ENCODE measurements at places on chromosomes 2 and 18.

DNA sequence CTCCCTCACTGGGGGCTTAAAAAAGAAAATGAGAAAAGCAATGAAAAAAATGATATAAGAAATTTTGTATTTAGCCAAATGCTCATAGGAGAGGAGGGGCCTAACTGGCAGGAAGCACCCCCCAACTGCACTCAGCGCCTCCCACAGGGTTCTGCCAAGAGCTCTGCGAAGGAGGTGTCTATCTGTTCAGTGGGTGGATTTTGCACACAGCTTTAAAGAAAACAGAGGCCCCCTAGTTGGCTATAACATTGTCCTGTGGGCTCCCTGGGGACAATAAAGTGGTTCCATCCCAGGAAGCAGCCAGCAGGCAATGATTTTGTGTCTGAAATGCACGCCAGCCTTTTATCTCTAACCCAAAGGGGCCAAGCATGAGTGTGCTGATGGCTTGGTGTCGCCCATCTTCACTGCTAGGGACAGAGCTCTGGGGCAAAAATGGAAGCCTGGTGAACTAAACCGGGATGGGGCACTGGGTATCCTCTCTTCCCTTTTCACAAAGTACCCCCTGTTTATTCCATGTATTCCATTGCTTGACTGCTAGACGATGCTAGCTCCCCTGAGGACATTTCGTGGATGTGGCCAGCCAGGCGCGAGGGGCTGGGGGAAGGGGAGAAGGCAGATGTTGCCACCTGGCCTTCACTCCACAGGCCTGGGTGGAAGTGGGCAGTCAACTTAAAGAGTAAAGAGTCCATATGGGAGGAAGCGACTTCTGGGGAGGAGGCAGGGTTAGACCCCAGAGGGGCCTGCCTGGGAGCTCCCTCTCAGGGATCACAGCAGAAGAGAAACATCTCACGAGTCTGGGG is 205.7 kb downstream of the CYP26B1 start:
- DNase-seq: no peak

DNA sequence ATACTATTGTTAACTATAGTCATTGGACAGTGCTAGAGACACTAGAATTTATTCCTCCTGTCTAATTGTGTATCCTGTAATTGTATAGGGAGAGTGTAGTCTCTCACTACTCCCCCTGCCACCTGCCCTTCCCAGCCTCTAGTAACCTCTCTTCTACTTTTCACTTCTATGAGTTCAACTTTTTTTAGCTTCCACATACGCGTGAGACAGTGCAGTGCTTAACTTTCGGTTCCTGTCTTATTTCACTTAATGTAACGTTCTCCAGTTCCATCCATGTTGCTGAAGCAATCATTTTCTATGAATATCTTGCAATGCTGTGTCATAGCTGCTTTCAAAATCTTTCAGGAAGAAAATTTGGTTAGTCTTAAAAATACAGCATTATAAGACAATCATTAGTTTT is 22.8 kb upstream of the RUFY4 start:
- no peak for DNase-seq

GRCh38 chr2:236608188-236608525 is 38.5 kb downstream of the ACKR3 start:
- DNase-seq: no peak

DNA sequence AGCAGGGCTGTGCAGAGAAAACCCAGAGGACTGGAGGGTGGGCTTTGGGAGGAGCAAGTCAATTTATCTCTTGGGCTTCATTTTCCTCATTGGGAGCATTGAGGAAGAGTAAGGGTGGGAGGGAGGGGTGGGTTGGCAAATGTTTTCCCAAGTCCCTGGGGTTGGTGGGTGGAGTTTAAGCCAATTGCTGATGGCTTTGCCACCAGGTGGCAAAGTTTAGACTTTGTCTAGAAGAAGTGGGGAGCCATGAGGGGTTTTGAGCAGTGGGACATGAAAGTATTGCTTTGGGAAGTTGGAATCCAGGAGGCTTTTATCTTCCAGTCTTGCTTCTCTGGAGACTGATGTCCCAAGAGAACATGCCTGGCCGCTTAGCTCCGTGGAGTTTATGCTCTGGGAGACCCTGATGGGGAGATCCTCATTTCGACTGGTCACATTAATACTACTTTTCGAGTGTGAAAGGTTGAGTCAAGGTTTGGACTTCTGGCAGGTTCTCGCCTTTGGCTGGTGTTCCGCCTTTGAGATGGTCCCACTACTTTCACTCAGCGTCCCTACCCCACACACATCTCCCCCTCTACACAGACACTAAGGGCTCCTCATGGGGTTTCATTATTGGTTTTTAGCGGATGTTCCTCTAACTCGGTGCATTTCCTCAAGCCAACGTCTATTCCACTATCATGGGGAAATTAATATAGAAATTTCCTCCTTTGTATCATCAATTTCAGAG is 126.7 kb downstream of the PRKCE start:
- DNase-seq: no peak

DNA sequence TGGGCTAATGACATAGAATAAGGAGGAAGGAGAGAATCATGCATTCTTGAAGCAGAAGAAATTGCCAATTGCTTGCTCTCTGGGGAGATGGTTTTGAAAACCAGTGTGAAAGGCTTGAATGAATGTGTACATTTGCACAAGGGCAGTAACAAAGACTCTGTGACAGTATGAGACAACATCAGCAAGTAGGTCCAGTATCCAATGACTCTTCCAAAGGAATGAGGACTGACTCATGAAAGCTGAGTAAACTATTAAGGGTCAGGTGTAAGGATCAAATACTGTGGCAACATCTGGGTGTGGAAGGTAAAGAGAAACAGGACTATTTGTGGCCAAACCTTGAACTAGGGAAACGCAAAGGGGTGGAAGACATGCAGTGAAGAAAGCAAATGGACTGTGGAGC is 886.0 kb upstream of the CHAC2 start:
- no peak for DNase-seq

DNA sequence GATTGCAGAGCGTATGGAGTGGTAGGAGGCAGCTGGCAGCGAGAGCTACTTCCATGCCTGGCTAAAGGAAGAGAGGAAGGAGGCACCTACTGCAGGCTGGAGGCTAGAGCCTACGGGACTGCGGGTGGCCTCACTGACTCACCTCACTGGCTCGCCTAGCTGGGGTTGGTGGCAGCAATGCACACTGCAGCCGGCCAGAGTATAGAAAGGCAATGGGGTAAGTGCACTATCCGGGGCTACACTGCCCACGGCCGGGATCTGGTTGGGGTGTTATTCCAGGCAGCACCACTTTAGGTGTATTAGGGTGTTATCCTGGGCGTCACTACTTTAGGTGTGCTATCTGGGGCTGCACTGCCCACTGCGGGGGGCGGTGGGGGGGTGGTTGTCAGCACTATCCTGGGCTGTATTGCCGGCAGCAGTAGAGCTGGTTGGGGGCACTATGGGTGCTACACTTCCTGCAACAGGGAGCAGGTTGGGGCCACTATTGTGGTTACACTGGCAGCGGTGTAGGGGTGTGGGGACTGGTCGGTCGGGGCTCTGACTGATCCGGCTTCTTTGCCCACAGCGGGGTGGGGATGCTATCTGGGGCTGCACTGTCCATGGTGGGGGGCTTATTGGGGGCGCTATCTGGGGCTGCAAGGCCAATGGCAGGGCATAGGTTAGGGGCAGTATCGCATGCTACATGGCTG is 33.3 kb upstream of the ANKRD62 start:
- DNase-seq: no peak

DNA sequence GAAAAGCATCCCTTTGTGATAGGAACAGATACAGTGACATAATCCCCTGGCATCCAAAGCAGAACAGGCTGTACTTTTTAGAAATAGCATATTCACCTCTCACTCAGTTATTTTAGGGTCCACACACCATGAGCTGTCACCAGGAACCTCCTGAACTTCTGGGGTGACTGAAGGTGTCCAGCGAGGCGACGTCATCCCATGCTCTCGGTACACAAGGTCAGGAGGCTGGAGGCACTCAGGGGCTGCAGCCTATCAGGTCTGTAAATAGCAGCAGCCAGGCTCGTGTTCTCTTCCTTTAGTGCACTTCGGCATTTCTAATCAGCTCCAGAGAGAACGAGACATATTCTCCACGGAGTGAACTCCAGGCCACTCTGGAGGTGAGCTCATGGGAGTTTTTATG is 98.3 kb downstream of the GATA6 start:
- no peak for DNase-seq

GRCh38 chr2:174330945-174331594 is 3.7 kb upstream of the SP9 start:
- no peak for DNase-seq

DNA sequence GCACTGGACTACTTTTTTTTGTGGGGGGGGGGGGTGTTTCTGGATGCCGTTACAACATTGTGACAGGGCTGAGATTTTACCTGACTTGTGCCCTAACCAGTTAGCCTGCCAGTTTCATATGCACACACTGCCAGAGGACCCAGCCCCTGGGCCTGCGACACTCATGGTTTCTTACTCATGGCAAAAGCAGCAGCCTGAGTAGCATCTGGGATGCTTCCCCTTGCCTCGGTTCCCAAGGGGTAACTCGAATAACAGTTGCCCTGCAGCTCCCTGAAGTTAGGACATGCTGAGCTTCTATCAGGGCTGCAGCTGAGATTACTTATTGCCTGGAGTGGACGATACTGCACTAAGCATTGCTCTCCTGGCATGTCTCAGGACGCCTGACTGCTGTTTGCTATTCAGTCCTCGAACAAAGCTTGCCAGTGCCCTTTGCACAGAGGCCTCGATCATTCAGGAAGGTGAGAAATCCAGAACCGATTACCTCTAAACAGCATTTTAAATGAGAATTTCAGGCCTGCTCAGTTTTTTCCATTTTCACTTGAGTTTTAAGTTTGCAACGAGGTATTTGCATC is 47.9 kb downstream of the TRPM8 start:
- DNase-seq: no peak

DNA sequence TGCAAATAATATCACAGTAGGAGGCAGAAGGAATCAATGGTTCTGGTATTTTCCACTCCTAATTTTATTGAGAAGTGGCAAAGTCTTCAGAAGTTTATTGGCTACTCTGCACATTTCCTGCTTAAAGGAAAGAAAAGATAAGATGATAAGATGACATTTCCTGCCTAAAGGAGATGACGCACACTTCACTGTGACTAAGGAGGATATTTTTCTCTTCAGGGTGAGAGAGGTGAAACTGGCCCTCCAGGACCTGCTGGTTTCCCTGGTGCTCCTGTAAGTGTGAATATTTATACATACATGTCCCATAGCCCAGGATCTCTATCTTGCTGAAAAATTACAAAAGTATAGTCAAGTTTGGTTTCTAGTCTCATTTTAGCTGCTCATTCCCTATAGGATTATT is 27.9 kb downstream of the COL3A1 start:
- DNase-seq: no peak

- no peak for DNase-seq
Measured at GRCh38 chr2:233013027-233013461, at the start of gene NGEF. Gene NGEF, minus strand, starts transcription at chr2:233013256. Its CDS starts 38,366 bp downstream, at chr2:232974890.

GRCh38 chr2:99833586-99834201 is 308.7 kb downstream of the AFF3 start:
- no peak for DNase-seq

- DNase-seq: no peak
Measured at GRCh38 chr18:80171054-80171872, 62.2 kb downstream of the ADNP2 start.

DNA sequence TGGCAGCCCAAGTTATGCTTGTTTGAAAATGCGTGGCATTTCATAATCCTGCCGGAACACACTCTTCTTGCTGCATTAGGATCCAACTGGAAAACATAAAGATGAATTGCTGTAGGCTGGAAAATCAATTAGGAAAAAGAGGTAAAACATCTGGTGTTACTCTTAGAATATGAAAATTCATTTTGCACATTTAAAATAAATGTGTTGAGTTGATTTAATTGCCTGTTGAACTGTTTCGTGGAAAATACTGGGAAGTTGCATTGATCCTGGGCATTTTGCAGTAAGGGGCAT is 4.1 kb downstream of the RHOB start:
- no peak for DNase-seq

DNA sequence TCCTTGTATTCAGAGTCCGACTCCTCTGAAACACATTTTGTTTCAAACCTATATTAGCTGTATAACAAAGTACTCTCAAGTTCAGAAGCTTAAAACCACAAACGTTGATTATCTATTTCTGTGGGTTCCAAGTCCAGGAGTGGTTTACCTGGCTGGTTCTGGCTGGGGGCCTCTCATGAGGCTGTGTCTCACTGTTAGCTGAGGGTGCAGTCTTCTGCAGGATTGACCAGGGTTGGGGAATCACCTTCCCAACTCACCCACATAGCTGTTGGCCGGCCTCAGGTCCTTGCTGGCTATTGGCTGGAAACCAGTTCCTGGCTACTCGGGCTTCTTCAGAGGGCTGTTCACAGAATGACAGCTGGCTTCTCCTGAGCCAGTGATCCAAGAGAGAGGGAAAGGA is 18.0 kb upstream of the ATIC start:
- DNase-seq: no peak

DNA sequence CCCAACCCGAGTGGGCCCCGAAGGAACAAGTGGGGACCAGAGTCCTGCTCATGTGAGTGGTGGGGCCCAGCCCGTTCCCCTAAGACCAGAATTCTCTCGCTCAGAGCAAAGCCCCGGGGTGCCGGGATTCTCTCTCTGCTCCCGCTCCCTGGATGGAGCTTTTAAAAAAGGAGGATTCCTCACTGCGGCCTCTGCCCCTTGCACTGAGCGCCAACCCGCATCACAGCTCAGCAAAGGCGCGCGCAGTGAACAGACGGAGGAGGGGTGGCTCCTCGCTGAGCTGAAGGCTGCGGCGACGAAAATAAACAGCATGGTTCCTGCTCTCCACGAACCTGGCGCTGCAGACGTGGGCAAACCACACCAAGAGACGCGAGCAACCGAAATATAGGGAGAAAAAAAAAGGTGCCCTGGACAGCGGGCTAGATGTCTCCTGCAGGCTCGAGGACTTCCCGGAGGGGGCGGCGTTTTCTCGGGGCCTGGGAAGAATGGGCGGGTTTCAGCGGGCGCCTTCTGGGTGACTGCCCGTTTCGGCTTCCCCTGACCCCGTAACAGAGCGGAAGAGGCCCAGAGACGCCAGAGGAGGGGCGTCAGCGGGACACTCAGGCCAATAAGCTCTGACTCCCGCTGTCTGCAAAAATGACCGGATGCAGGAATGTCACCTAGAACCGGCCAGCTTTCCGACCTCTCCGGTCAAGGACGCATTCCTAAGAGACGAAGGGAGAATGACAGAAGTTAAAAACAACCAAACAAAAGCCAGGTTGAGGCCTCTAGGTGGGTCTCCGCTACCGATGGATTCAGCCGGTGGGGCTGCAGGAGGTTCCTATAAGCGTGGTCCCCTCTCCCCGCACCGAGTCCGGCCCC is 819 bp upstream of the KLF11 start:
- no peak for DNase-seq
